GM12865 (cell line): ENCODE measurements at places on chromosomes 16 and 17.

DNA sequence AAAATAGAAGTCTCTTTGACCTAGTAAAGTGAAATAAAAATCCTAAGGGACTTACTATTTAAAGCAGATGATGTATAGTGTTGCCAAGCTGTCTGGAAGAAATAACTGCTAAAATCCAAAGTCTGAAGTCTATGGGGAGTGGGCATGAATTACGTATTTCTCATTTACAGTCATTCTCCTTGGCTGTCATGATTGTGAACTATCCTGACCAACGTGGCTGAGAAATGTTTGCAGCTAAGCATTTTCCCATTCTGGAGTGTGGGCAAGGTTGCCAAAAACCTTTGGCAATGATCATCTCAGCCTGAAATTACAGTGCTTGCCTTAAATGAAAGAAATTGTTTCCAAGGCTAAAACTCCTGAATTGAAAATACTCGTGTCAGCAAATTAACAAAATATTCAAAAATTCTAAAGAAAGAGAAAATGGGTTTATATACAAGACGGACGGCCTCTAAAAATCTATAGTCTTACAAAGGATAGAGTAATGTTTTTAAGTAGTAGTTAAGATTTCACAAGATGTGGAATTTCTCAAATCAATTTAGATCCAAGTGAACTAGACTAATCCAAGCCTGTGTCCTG lies 77.0 kb downstream of the CACNG1 start:
- no peak for DNase-seq

DNA sequence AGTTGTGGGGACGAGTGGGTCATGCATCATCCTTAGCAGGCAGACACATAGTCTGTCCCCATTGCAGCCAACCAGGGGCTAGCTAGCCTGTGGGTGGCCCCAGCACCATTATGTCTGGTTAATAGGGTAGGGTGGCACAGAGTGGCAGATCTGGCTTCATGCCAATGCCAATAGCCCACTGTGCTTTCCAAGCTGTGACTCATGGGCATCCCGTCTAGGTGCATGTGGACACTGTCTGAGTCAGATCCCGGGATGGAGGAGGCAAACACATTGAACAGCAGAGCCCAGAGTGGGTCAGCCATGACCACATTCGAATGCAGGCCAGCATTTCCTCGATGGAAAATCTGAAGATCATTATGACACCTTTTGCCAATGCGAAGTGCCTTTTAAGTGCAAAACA lies 2.5 kb downstream of the HS3ST2 start:
- DNase-seq: no peak

- DNase-seq: no peak
These were observed 112.0 kb upstream of the HAS3 start for GRCh38 chr16:68993456-68993855.

GRCh38 chr17:64128787-64129514 lies 993 bp downstream of the ERN1 start:
- DNase-seq: peak; percentile 29

- DNase-seq: no peak
These were observed 33.0 kb downstream of the C16orf95 start for GRCh38 chr16:87284183-87284582.
